SHP77 treated with DMSO at 0.1 percent for 48 hours (cell line): ENCODE measurements at places on chromosomes 16 and 17.

- no peak for DNase-seq
Measured at GRCh38 chr17:45143767-45144198, 4.5 kb upstream of the HEXIM1 start.

DNA sequence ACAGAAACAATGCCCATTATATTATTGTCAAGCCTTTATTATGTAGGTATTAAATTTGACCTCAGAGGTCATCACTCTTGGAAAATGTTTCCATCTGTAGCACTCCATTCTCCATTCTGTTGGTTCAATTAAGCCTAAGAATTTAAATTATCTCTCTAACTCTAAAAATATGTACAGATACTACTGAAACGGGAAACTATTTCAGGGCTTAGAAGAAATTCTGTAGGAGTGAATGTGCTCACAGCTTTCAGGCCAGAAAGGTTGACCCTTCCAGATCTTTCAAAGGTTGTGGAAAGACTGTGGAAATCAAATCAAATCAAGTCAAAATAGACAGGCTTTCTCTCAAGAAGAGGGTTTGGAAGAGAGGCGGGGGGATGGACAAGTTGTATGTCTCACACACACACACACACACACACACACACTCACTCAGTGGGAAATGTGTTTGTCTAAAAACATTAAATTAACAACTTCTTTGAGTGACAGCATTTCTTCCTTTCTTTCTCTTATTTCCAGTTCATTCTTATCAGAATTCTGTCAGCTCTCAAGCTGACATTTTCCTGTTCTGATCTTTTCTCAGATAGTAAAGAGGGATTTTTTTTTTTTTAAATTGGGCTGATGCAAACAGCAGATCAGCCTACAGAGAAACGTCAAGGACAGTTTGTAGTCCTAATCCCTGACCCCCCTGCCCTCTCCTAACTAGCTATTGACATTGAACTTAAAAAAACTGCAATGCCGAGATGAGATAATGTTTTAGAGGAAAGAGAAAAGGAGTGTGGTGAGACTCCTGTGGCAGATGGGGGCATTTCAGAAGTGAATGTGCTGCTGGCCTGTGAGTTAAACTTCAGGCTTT is 139.0 kb upstream of the ZFHX3 start:
- no peak for DNase-seq

DNA sequence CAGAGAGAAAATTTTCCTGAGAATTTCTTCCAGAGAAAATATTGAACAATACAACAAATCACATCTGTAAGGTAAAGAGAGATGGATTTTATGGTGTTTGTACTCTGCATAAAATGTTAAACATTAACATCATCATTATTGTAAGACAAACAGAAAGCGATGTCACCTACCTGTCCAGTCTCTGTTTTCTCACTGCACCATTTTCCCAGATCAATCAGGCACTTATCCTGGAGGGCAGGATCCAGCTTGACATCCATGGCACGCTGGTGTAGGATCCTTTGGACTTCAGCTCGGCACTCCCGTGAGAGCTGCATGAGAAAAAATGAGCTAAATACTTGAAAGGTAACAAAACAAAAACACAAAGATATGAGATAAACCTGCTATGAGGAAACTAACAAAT is 55.9 kb upstream of the CLEC18B start:
- no peak for DNase-seq

DNA sequence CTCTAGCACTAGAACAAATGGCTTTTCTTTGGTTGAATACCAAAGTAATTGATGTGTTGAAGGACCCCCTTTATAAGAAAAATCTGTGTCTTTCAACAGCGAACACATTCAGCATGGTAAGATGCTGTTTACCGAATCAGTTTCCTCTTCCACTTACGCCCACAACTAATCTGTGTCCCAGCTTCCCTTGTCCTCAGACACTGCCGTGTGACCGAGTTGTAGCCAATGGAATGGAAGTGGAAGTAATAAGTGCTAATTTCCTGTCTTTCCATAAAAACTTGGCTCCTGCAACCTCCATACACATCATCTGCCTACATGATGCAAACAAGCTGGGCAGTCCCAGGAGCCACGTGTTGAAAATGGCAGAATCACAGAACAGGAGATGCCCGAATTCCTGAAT is 10.4 kb downstream of the CDIPT start:
- no peak for DNase-seq

DNA sequence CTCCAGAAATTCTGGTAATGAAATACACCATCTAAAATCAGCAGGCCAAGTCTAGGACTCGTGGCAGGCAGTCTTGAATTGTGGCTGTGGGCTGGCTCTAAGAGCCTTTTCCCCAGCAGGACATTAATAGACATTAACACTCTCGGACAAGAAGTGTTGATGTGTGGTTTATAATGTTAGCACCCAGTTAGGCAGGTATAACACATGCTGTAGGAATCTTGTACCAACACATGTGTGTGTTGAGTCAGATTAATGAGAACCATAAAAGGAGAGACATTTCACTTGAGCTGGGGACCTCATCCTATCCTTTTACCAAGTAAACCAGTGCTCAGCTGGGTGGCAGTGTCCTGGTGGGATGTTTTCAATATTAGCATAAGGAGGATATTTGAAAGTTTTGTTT is 264.5 kb downstream of the FTO start:
- no peak for DNase-seq

DNA sequence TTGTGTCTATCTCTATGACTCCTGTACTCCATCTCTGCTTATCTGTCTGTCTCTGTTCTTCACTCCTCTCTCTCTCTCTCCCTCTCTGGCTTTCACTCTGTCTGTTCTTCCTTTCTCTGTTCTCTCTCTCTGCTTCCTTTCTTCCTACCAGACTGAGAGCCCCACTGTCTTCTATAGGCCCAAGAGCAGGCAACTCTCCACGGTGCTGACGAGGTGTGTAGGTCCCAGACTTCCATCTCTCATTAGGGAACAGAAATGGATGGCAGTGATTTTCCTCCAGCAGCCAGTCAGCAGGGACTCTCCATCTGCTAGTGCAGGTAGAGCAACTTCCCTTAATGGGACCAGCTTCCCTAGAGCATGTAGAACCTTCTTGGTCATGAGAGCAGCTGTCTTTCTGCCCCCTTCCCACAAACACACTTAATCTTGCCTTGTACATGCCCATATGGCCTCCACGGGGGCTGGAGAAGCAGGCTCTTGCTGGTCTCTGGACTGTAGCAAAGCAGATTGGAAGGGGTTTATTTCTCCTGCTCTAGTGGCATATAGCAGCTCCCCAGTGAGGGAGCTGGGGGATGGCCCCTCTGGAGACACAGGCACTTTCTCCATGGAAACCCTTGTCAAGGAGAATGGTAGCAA is 47.8 kb upstream of the NLRP1 start:
- no peak for DNase-seq

GRCh38 chr17:76191896-76192295 is 48.4 kb downstream of the RNF157 start:
- no peak for DNase-seq

- DNase-seq = no peak
Measured at GRCh38 chr16:48576927-48577326, 33.1 kb downstream of the N4BP1 start.

GRCh38 chr16:10839279-10839666 is 20.7 kb upstream of the TVP23A start:
- DNase-seq = no peak

- DNase-seq = no peak
Measured at GRCh38 chr17:63786971-63787711, 13.2 kb downstream of the DDX42 start.
